ENCODE measurements at places on chromosomes 2 and 18. TPM values are rescaled to one million over a fixed set of nuclear protein-coding genes. Genes with fewer than 3 reads are reported as not detected.
A peak's percentile ranks its signal among the peaks of the same experiment; 100 is the strongest.

DNA sequence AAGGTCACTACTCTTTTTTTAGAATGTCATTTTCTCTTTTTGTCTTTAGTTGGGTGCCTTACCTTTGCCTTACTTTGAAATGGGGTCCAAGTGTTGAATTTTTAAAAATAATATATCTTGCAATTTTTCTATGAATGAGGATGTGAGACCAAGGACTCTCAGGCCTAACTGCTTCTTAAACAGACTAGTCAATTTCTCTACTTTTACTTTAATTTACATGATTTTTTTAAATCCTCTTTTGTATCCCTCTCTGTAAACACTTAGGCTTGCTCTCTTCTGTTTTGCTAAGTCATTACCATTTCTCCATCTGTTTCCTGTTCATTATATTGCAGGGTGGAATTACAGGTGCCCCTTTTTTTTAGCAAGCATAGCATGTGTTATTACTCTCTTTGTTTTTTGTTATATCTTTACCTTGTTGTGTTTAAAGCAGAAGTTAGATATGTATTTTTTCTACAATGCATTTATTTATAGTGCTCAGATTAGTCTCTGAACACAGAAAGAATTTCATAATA, 261.8 kb downstream of the SPAG16 start:
- no peak for DNase-seq
- no peaks in the 10 kb centered on the region for H3K36me3 ChIP-seq
- H3K27me3 ChIP-seq, result no peaks in the 10 kb centered on the region
- no peak overlapping the region for H3K4me3 ChIP-seq

- no peak overlapping the region for H3K4me3 ChIP-seq
- no peak overlapping the region for H3K27ac ChIP-seq
- H3K4me1 ChIP-seq, result peaks cover 16% of the 10 kb centered on the region
- no peaks in the 10 kb centered on the region for H3K36me3 ChIP-seq
- no peaks in the 10 kb centered on the region for H3K27me3 ChIP-seq
Measured at GRCh38 chr2:111701266-111701665, 182.7 kb downstream of the ANAPC1 start.

GRCh38 chr2:73837847-73838585, 9.3 kb downstream of the STAMBP start:
- no peak for DNase-seq
- H3K36me3 ChIP-seq, result peaks cover 14% of the 10 kb centered on the region
- no peak overlapping the region for H3K4me3 ChIP-seq
- no peak overlapping the region for H3K27ac ChIP-seq
- no peaks in the 10 kb centered on the region for H3K4me1 ChIP-seq

DNA sequence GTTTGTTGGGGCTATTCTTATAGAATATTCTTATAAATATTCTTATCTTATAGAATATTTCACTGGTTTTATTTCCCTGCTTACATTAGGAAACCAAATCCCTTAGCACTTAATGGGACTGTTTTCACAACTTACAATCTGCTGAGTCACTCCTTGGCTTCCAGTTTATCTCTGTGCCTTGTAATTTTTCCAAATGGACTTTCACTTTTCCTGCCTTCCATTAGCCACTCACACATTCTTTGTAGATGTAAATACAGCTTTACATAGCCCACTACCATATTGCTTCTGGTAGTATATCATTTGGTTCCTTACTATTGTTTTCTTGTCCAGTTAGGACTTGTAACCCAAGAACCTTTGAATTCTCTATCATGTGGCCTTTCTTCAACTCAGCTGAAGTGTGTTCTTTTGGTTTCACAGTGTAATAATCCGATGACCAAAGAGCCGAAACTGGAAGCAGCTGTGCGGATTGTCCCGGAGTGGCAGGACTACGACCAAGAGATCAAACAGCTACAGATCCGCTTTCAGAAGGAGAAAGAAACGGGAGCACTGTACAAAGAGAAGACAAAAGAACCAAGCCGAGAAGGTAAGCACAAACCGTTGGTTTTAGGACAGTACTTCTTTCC, 96.1 kb downstream of the UGGT1 start:
- H3K4me1 ChIP-seq, result peaks cover 8% of the 10 kb centered on the region
- no peak for DNase-seq
- H3K27ac ChIP-seq, result no peak overlapping the region

DNA sequence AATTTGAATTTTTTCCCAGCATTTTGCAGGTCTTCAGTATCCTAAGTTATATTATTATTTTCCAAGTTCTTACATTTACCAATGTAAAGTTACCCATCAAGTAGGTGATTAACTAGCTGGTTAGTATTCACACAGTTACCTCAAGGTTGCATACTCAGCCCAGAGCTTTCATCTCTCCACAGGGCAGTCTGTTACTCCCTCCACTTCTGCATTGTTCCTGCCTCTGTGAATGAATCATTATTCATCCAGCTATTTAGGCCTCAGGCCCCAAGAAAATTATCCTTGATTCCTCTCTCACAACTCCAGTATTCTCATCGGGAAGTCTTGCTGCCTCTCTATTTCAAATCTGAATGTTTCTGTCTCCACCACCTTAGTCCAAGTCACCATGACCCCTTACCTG, 92.2 kb downstream of the SMC6 start:
- no peak for DNase-seq
- H3K4me3 ChIP-seq, result no peak overlapping the region
- no peaks in the 10 kb centered on the region for H3K27me3 ChIP-seq
- H3K27ac ChIP-seq, result no peak overlapping the region

GRCh38 chr2:233288663-233289062, 19.0 kb upstream of the SAG start:
- no peaks in the 10 kb centered on the region for H3K27me3 ChIP-seq
- H3K27ac ChIP-seq, result no peak overlapping the region
- peaks cover 2% of the 10 kb centered on the region for H3K4me1 ChIP-seq

- H3K4me3 ChIP-seq, result no peak overlapping the region
- H3K36me3 ChIP-seq, result no peaks in the 10 kb centered on the region
- DNase-seq, result no peak
- H3K27me3 ChIP-seq, result no peaks in the 10 kb centered on the region
- no peak overlapping the region for H3K27ac ChIP-seq
Measured at GRCh38 chr2:140918426-140918825, 1212.4 kb downstream of the LRP1B start.

- no peak overlapping the region for H3K4me3 ChIP-seq
- no peak for DNase-seq
- no peaks in the 10 kb centered on the region for H3K4me1 ChIP-seq
- no peaks in the 10 kb centered on the region for H3K27me3 ChIP-seq
Measured at GRCh38 chr2:211380041-211380440, 823.6 kb downstream of the CPS1 start.

DNA sequence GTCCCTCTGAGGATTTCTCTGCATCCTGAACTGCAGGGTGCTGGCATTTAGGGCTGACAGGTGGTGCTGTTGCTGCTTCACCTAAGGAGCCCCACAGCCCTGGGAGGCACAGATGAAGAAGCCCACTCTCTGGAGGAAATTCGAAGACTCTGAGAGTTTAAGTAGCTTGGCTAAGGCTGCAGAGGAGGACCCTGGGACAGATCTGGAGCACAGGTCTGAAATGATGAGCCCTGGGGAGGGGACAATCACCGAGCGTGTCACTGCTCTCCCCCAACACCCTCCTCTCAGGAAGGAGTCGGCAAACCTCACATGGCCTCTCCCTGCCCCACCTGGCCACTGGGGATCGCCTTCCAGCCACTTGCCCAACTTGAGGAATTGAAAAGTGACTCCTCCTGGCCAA, 18.6 kb downstream of the CYP27C1 start:
- no peak for DNase-seq
- H3K27ac ChIP-seq, result no peak overlapping the region
- no peak overlapping the region for H3K4me3 ChIP-seq
- no peaks in the 10 kb centered on the region for H3K27me3 ChIP-seq
- H3K36me3 ChIP-seq, result peaks cover 2% of the 10 kb centered on the region
- peaks cover 2% of the 10 kb centered on the region for H3K4me1 ChIP-seq

DNA sequence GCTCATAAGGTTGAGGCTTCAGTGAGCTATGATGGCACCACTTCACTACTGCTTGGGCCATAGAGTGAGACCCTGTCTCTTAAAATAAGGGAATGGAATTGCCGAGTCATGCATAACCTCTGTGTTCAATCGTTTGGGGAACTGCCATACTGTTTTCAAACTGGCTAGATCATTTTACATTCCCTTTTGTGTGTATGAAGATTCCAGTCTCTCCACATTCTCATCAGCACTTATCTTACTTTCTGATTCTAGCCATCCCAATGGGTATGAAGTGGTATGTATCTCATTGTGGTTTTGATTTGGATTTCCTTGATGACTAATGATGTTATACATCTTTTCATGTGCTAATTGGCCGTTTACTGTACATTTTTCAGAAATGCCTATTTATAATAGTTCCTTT, 23.7 kb downstream of the MARCHF7 start:
- H3K4me3 ChIP-seq, result no peak overlapping the region
- no peak for DNase-seq
- H3K4me1 ChIP-seq, result no peaks in the 10 kb centered on the region
- peaks cover 38% of the 10 kb centered on the region for H3K36me3 ChIP-seq
- no peak overlapping the region for H3K27ac ChIP-seq

- no peak overlapping the region for H3K27ac ChIP-seq
- no peak overlapping the region for H3K4me3 ChIP-seq
- no peak for DNase-seq
- no peaks in the 10 kb centered on the region for H3K27me3 ChIP-seq
- H3K36me3 ChIP-seq, result no peaks in the 10 kb centered on the region
Measured at GRCh38 chr2:20487392-20488174, 40.7 kb downstream of the RHOB start.

DNA sequence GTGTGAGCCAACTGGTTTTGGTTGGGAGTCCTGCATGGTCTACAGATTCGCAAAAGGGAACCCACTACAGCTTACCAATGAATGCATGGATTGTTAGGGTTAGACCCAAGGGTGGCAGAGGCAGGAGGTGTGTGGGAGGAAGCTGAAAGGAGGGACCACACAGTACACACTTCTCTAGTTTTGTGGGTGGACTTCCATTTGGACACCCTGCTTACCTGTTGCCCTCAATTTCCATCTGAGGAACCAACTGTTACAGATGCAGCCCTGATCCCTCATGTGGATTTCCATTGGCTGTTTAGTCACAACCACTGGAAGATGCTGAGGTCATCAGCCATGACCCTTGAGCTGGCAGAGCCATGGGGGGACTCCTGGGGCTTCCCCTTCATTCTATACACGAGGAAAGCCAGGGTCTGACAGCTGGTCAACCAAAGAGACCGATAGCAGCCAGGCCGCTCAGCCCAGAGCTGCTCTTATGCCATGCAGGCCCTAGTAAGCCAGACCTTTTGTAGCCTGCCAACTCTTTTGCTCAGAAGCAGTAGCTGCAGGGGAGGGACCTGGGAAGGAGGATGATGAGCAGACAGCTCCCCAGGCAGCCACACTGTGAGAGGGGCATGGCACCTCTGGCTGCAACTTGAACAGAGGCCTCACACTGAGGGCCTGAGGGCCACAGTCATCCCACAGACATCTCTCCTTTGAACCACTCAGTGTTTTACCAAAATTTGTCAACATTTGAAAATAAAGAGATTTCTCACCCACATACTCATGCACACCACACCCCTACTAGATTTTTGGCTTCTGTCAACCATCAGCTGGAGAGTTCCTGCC, 162.1 kb downstream of the SETBP1 start:
- peaks cover 4% of the 10 kb centered on the region for H3K36me3 ChIP-seq
- DNase-seq, result no peak
- H3K27me3 ChIP-seq, result peaks cover 43% of the 10 kb centered on the region
- H3K27ac ChIP-seq, result no peak overlapping the region

GRCh38 chr18:55322178-55322735, 265.7 kb downstream of the TCF4 start:
- peak overlapping the region; percentile 92 for H3K27ac ChIP-seq
- no peaks in the 10 kb centered on the region for H3K36me3 ChIP-seq
- H3K4me1 ChIP-seq, result peaks cover 62% of the 10 kb centered on the region

GRCh38 chr2:134555411-134555810, 163.4 kb downstream of the TMEM163 start:
- H3K27ac ChIP-seq, result no peak overlapping the region
- H3K4me3 ChIP-seq, result no peak overlapping the region
- DNase-seq, result no peak

GRCh38 chr2:140639628-140640027, 1491.2 kb downstream of the LRP1B start:
- no peak for DNase-seq
- H3K27ac ChIP-seq, result no peak overlapping the region
- H3K4me1 ChIP-seq, result peaks cover 5% of the 10 kb centered on the region

DNA sequence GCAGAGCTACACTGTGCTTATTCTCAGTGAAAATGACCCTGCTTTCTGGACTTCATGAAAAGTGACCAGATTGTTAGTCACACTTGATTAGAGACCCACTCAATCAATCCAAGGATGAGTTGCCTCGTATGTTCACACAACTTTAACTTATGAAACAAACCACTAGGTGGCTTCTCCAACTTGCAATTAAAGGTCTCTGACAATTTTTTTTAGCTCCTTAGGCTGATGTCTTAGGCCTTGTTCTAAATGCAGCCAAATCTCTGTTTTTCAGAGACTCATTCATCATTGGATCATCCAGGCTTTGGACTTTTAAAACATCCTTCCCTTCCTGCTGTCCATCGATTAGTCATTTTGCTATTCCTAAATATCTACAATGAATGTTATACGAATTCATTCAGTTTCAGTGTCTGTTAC, 63.4 kb downstream of the MREG start:
- no peak overlapping the region for H3K27ac ChIP-seq
- H3K27me3 ChIP-seq, result no peaks in the 10 kb centered on the region
- peaks cover 7% of the 10 kb centered on the region for H3K36me3 ChIP-seq
- no peak overlapping the region for H3K4me3 ChIP-seq
- DNase-seq, result no peak

IL1B gene
- total RNA-seq, result 1.7 TPM

SP5 gene
- 2.7 TPM for total RNA-seq

COLEC11 gene
- 10.1 TPM for total RNA-seq

LAMA1 gene
- 99.8 TPM for total RNA-seq

ANKRD29 gene
- 2.4 TPM for total RNA-seq

FN1 gene
- total RNA-seq, result 896 TPM

SERPINB13 gene
- total RNA-seq, result 0.27 TPM
